ENCODE measurements at places on chromosomes 5 and 9.

DNA sequence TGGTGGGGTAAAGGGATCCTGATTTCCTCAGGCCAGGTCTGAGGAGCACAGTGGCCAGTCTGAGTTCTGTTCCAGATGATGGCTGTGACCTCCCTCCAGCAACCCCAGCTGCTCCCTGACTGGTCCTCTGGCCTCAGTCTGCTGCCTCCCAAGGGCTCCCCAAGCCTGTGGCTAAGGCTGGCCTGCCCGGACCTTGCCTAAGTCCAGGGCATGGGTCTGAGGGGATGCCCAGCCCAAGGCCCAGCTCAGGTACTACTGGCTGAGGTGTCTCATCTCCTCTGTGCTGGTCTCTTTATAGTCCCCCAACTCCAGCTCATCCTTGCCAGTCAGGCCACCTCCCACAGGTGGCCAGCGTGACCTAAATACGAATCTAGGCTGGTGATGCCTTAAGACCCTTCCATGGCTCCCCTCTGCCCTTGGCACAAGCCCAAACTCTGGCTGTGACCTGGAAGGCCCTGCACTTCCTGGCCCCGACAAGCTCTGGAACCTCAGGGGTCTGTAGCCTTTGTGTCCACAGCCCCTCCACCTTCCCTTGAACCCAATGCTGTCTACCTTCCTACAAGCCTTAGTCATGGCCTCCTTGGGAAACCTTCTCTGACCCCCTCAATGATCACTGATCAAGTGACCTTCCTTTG is 9.8 kb downstream of the KIF12 start:
- DNase-seq, result no peak

DNA sequence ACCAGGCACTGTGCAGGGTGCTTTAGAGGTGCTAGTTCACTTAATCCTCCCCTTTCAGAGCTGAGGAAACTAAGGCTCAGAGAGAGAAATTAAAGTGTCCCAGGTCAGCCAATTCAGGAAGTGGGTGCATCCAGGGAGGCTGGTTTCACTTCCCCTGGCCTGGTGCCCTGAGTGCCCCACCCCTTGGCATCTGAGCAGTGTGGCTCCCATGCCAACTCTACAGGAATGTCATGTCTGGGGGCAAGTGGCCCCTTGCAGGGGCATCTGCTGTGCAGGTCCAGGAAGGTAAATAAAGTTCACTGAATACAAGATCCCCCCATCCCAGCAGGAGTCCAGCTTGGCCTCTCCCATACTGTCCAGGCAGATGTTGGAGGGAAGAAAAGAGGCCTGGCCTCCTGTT is 4.4 kb upstream of the N4BP3 start:
- DNase-seq, result no peak

DNA sequence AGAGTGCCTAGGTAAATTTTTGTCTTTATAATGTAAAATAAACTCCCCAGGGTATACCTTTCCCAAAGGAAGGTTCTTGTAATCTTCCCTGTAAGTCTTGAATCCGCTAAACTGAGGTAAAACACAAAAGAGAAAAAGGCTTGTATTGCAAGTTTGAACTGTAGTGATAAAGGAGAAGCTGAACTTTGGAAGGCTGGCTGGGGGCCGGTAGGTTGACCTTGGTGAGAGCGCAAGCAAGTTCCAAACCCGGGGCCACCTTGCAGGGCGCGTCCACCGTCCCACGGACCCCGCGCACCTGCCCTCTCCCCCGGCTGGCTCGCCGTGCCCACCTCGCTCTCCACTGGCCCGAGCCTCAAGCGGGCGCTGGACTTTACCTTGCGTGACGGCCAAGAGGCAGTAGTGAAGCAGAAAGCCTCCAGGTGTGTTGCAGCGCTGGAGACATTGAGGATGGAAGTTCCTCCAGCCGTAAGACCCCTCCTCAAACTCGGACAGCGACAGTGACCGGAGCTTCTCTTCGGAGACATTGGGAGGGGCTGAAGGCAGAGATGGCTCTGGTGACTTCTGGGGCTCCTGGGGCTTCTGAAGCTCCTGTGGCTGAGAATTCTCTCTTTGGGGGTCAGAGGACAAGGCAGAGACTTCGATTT is 428 bp downstream of the SLCO4C1 start:
- DNase-seq, result no peak

GRCh38 chr5:147927901-147928300 is 21.6 kb upstream of the C5orf46 start:
- DNase-seq, result no peak

DNA sequence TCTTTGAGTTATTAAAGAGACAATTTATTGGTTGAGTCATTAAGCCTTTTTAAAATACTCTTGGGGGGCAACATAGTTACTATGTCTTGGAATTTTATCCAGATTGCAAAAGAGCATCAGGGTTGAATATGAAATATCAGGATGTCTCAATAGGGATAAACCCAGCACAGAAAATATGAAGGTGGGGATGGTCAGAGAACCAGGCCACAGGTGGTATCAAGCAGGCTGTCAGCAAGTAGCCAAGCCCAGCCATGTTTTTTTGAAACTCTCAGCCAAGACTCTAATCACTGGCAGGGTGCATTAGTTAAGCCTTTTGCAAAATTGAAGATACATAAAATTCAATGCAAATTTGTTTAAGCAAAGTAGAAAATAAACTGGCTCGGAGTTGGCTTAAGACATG is 468.9 kb downstream of the DTWD2 start:
- DNase-seq, result no peak

DNA sequence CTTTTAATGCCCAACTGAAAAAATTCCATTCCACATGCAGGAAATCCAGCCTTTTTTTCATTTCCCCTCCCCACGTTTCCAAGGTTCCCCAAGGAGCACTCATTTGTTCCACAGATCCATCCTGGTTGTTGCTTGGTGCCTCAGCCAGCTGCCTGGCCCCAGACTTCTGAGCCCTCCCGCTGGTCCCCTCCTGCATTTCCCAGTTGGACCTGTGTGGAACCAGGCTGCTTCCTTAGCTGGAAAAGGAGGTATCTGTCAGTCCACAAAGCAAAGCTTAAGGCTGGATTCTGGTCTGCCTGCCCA is 44.8 kb downstream of the ANGPTL2 start:
- no peak for DNase-seq

- no peak for DNase-seq
Observed at GRCh38 chr9:123002754-123003153, 30.7 kb upstream of the GPR21 start.

DNA sequence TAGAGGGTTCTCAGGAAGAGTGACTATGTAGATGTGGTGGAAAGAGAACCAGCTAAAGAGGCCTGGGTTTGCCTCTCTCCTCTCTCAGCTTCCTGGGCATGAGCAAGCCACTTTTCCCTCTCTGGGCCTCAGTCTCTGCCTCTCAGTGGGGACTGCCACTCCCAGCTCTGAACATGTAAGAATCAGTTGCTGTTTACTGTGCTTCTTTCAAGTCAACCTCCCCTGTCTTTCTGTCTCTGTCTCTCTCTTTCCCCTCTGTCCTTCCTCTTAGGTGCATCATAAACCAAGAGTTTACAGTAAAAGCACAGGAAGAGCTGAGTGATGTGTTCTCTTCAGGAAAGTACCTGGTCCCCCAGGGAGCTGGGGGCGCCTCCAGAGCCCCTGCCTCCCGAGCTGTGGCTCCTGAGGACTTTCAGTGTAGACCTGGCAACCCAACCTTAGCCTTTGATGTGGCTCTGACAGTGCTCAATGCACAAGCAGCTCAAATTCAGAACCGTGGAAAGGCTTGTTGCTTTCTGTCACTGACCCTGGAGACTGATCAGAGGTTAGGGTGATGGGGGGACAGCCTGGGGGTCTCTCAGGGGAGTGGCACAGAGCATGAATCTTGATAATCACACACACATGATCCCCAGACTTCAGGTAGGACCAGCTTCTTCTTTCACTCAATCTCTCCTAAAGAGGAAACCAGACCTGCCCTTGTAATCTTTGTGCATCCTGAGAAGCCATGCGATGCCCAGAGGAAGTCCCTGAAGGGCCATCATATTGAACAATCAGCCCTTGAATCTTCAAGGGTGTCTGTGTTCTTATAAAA is 59.4 kb upstream of the TNFSF8 start:
- no peak for DNase-seq

GRCh38 chr9:108181441-108181840 is 674.3 kb downstream of the ACTL7B start:
- no peak for DNase-seq

GRCh38 chr5:180047667-180048066 is 23.9 kb downstream of the RNF130 start:
- no peak for DNase-seq

- DNase-seq, result no peak
Observed at GRCh38 chr5:465591-466403, 22.8 kb downstream of the EXOC3 start.

GRCh38 chr5:138467711-138468132 is 2.4 kb downstream of the EGR1 start:
- no peak for DNase-seq

DNA sequence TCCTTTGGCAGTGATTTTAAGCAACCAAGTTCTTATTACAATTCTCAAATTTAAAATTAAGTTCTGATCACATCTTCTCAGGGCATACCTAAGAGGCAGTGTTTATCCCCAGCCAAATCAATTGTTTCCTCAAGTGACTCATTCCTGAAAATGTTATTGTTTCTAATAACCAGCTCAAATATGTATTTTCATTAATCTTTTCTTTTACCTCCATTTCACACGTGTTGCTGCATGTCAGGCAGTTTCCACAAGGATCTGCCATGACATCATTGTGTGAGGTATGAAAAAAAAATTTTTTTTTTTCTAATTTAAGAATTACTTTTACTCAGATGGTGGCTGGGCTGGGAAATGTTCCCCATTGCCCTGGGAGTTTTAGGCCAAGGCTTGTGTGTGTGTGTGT is 113.0 kb upstream of the NTRK2 start:
- no peak for DNase-seq

DNA sequence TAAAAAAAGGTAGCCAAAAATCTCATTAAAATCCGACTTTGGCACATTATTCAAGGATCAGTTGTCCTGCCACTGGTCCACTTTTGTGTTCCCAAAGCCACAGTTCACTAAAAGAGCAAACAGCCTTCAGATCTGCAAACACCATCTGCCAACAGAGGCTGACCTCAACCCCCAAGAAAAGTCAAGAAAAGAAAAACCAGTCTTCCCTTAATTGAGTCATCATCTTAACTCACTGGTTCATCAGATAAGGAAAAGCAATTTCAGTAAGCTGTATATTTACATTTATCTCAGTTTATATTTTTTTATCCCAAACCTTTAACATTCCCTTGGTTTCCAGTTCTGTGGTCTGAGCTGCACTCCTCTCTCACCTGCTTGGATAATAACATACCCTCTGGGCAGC is 21.2 kb downstream of the RASEF start:
- no peak for DNase-seq

GRCh38 chr5:126438267-126438666 is 15.1 kb downstream of the GRAMD2B start:
- DNase-seq, result no peak

GRCh38 chr5:160703547-160704189 is 148.3 kb downstream of the ATP10B start:
- DNase-seq, result no peak

GRCh38 chr5:33261305-33261704 is 179.5 kb upstream of the TARS1 start:
- DNase-seq, result peak; percentile 22

DNA sequence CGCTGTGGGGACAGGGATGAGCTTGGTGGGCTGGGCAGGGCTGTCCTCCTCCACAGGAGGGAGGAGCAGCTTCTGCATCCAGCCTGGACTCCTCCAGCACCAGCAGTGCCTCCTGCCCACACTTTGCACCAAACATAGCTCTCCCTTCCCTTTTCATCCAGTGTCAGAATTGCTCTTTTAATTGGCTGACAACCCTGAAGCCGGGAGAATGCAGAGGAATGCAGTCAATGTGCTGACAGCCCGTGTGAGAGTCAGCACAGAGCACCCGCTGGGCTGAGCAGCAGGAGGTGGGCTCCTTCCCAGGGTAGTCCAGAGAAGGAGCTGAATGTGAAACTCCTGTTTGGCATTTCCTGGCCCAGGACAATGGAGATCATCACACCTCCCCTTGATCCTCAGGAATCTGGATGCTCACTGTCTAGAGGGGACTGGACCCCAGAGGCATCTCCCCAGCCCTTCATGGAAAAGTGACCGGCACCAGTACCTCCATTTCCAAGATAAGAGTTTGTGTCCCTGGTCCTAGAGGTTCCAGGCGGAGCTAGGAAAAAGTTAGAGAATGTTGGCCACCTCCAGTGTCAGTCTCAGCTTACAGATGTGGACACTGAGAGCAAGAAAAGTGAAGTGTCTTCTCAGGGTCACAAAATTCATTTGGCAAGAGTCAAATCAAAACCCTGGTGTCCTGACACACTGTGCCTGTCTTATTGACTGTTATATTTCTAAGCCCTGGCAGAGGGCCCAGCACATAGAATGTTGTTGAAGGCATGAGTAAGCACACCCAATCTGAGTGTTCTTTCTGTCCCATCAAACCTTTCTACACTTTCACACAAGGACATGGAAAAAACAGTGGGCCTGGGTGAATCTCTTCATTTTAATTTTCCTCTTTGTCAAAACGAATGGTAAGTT is 202.1 kb downstream of the SNX18 start:
- DNase-seq, result no peak

DNA sequence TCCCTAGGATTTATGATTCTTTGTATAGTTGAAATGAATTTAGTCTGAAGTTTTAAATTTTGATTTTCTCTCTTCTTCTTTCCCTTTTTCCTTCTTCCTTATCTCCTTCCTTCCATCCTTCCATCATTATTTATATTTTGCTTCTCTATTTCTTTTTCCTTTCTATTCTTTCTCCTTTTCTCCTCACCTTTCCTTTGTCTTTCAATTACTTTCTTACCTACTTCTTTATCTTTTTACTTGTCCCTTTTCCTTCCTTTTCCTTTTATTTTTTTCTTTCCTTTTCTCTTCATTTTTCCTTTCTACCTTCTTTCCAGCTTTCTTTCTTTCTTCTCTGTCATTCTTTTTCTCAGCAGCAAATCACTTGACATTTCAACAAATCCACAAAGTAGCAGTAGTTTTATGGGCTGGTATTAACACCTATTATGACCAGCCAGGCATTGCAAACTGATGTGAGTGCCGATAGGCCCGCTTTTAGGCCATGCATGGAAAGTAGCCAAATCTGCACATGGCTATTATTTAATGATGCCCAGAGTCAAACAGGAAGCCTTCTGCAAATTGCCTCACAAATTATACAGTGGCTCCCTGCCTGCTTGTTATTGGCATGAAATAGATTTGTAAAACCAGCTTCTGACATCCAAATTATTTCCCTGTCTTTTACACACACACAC is 37.1 kb upstream of the NR3C1 start:
- DNase-seq, result no peak

GRCh38 chr5:131749138-131749537 is 47.7 kb downstream of the FNIP1 start:
- no peak for DNase-seq

DNA sequence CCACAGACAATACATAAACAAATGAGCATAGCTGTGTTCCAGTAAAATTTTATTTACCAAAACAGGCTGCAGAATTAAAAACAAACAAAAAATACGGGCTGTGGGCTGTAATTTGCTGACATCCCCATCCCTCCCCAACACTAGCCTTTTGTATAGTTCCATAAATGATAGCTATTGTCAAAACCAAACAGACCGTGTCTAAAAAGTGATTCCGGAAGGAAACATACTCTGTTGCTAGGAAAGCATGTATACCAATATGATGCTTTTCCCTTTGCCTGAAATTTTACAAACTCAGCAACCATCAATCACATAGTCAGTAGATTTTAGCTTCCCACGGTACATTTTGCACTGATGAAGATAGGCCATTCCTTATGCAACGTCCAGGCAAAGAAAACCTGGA is 80.0 kb downstream of the TMEM215 start:
- DNase-seq, result no peak
